ENCODE measurements at places on chromosomes 11 and 22.

DNA sequence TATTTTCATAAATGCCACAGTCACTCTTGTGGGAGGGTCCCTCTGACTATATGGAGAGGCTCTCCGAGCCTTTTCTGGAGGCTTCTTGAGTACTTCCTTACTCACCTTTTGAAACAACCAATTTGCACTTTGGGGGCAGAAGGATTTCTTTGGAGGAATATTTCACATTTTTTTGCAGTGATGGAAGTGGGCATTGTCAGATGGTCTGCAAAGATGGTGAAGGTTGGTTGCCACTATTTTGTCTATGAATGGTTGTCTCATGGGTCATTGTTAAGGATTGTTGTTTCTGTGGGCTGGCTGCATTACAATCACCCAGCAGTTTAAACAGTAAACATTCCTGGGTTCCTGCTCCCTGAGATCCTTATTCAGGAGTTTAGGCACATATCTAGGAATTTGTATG is 388.2 kb downstream of the TMEM135 start:
- DNase-seq, result no peak

GRCh38 chr22:23681026-23681809 is 9.6 kb upstream of the RGL4 start:
- DNase-seq, result no peak

DNA sequence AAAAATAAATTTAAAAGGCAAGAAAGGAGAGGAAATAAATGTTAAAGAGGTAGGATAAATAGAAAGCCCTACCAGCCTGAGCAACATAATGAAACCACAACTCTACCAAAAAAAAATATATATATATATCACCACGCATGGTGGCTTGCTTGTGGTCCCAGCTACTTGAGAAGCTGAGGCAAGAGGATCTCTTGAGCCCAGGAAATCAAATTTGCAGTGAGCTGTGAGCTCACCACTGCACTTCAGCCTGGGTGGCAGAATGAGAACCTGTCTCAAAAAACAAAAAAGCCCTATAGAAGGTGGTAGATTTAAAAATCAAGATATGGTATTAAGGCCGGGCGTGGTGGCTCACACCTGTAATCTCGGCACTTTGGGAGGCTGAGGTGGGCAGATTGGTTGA is 10.5 kb downstream of the NUCB2 start:
- no peak for DNase-seq

DNA sequence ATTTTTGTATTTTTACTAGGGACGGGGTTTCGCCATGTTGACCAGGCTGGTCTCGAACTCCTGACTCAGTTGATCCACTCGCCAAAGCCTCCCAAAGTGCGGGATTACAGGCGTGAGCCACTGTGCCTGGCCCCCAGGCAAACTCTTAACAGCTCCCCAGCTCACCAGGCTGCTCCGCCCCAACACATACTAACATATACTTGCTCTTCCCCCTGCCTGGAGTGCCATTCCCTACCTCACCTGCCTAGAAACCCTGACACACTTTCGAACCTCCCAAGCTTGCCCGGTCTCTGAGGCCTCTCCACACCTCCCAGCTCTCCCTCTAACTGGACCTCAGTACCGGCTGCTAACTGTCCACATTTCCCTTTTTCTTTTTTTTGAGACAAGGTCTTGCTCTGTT is 8.5 kb downstream of the MAP4K2 start:
- DNase-seq, result no peak

GRCh38 chr11:90220391-90220790 is 2.5 kb downstream of the CHORDC1 start:
- DNase-seq, result no peak

- DNase-seq, result no peak
Observed at GRCh38 chr11:119335655-119336543, 1.6 kb downstream of the RNF26 start.

DNA sequence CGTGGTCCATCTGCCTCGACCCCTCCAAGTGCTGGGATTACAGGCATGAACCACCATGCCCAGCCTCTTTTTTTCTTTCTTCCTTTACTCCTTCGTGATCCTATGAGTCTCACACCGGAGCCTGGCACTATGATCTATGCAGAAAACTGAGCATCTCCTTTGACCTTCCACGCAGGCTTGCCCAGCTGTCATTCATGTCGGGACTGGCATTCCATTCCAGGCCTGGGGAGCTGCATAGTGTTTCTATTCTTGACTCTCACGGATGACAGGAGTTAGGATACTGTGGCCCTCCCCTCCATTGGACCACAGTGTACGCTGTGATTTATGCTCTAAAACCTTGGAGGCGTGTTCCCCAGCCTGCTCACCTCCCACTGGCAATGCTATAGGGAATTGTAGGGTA is 611.8 kb downstream of the BRD1 start:
- no peak for DNase-seq

Data from germinal center (tissue), 1 donor.